Activated CD4-positive, alpha-beta T cell treated with anti-CD3 and anti-CD28 coated beads for 36 hours (primary cell): ENCODE measurements at places on chromosomes 6 and 20.

- DNase-seq = no peak
Observed at GRCh38 chr6:52015953-52016352, 71.5 kb downstream of the PKHD1 start.

- DNase-seq = no peak
Observed at GRCh38 chr20:33516882-33517281, 27.0 kb downstream of the CBFA2T2 start.

GRCh38 chr6:15714658-15715057 lies 51.8 kb upstream of the DTNBP1 start:
- DNase-seq = no peak

GRCh38 chr20:23966927-23967615 lies 21.5 kb downstream of the GGTLC1 start:
- no peak for DNase-seq

GRCh38 chr6:2186516-2186915 lies 58.9 kb downstream of the GMDS start:
- peak; percentile 56 for DNase-seq

DNA sequence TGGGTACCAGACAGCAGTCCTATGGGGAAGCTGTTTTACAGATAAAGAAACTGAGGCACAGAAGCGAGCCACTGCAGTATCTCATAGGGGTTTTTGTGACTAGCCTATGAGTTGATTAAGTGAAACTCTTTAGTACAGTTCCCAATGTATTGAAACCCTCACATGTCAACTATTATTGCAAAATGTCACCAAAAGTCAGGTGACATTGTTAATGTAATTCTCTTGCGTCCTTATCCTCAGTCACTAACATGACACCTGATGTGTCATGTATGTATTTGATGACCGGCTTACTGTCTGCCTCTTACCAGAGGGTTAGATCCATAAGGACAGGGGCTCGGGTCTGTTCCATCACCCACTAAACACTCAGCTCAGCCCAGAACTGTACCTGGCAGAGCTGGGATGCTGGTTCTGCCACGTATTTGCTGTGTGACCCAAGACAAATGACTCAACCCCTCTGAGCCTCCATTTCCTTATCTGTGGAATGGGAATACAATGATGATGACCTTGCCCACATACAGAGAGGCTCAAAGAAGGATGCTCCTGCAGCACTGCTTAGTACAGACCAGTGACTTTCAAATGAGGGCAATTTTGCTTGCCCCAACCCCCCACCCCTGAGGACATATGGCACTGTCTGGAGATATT lies 32.9 kb downstream of the PREX1 start:
- DNase-seq = no peak

DNA sequence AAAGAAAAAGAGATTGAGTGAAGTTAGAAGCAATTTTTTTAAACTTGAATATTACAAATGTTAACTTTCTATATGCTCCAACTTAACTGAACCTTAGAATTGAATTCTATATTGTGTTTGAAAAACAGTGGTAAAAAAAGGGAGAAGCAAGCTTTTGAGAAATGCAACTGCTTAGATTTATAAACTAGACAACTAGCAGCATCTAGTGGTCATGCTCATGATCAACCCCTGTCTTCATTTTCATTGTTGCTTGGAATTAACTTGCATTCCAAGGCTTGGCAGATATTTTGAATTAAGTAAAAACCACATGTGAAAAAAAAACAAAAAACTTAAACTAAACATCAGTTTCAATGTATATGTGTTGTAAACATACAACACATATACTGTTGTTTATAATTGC lies 113.1 kb downstream of the C6orf58 start:
- DNase-seq = no peak

GRCh38 chr20:49556621-49557020 lies 11.3 kb downstream of the PTGIS start:
- no peak for DNase-seq

GRCh38 chr20:49993301-49993751 lies 10.5 kb downstream of the SNAI1 start:
- DNase-seq = no peak

DNA sequence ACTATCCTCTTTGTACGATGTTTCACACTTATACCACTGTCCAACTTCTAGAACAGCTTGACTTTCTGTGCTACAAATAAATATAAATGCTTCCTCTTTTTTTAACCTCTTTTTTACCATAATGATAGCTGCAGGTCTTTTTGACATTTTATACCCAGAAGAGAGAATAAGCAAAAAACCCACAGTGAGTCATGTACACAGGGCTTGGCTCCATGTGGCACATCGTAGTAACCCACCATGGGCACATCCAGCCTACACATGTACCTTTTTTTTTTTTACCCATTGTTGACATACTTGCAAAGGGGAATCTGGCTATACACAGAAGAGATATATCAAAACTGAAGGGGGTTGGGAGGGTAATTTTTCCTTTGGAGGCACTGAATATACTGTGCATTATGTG lies 59.5 kb upstream of the RSPO3 start:
- no peak for DNase-seq

- no peak for DNase-seq
Observed at GRCh38 chr6:134315974-134316441, 1.9 kb downstream of the SGK1 start.

DNA sequence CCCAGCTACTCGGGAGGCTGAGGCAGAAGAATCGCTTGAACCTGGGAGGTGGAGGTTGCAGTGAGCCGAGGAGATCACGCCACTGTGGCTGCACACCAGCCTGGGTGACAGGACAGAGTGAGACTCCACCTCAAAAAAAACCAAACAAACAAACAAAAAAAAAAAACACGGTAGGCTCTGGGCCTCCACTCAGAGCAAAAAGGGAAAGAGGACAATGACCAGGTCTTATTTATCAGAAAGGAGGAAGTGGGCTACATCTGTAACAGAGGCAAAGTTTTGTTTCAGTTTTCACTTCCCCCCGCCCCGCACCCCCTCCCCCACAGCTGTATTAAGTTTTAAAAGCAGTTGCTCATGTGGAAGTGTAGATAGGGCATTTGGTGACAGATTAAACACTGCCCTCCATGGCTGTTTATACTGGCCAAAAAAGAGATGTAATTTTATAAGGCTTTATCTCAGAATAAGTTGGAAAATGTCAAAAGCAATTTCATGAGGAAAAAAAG lies 114.6 kb downstream of the RCAN2 start:
- DNase-seq = no peak

DNA sequence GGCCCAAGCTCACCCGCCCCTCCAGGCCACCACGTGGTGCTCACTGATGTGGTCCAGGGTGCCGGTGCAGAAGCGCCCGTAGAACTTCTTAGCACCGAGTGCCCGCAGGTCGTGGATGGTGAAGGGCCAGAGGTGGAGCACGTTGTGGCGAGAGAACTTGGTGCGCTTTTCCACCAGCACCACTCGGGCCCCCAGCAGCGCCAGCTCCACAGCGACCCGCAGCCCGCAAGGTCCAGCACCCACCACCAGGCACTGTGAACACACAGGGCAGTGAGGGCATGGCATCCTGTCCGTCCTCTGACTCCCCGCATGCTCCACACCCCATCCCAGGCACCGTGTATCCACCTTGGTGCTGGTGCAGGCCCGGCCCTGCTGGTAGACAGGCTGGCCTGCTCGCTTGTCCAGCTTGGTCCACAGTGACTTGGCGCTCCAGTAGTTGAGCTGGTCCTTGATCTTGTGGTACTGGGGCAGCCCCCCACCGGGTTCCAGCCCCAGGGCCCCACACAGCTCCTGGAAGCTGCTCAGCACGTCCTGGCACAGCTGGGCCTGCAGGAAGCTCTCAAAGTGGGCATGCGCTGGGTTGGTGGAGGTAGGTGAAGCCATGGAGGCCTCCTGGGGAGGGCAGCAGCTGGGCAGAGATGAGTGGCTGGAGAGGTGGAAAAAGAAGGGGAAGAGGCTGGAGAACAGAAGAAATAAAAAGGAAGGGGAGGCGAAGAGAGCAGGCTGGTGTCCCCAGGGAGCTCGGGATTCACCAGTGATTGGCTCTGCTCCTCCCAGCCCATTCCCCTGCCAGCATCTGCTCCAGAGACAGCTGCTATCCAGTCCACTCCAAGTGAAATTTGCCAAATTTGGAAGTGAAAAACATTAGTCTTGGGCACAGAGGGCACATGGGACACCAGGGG lies 1.7 kb downstream of the MICAL1 start:
- no peak for DNase-seq

- DNase-seq = no peak
Observed at GRCh38 chr6:109891924-109892323, 86.2 kb upstream of the GPR6 start.

- DNase-seq = no peak
Observed at GRCh38 chr20:40278673-40279072, 410.4 kb downstream of the MAFB start.

- no peak for DNase-seq
Observed at GRCh38 chr20:13037727-13038126, 29.0 kb downstream of the SPTLC3 start.

DNA sequence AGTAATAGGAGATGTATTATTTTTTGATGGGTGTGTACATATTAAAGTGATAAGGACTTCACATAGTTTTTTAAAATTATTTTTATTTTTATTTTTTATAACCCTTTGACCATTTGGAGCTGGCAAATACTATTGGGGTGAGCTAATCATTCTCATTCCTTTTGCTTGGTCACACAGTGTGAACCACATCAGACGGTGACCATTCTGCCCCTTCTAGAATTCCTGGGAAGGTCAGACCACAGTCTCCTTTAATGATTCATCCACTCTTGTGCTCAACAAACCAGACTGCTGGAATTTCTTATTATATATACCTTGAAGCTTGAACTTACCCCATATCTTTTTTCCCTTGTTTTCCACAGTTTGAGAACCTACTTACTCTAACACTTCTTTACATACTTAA lies 23.9 kb upstream of the PRL start:
- no peak for DNase-seq

DNA sequence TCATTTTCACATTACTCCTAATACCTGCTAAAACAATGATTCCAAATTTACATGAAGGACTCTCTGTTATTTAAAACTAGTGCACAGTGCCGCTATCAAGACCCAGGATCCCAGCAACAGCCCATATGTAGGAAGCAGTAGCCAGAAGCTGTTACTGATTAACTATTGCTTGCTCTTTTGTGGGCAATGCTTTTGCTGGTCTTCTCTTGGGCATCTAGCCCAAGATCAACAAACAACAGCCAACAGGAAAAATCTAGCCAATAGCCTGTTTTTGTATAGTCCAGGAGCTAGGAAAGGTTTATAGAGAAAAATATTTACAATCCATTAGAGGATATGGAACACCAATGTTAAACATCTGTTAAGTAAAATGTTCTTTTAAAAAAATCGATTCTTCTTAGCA lies 22.1 kb upstream of the TENT5A start:
- no peak for DNase-seq
